ENCODE measurements at places on chromosomes 2 and 18. TPM values are rescaled to one million over a fixed set of nuclear protein-coding genes. Genes with fewer than 3 reads are reported as not detected.

DNA sequence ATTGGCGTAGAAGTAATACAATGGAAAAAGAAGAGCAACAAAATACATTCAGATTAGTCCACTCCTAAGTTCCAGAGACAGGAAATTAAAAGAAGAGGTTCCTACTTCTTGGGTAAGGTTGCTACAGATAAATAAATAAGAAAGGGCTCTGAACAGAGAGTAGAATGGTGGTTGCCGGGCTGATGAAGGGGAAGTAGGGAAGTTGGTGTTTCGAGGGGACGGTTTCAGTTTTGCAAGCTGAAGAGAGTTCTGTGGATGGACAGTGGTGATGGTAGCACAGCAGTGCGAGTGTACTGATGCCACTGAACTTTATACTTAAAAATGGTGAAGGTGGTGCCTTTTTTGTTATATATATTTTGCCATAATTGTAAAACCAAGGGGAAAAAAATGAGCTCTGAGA lies 48.2 kb downstream of the CABYR start:
- no peak for DNase-seq

DNA sequence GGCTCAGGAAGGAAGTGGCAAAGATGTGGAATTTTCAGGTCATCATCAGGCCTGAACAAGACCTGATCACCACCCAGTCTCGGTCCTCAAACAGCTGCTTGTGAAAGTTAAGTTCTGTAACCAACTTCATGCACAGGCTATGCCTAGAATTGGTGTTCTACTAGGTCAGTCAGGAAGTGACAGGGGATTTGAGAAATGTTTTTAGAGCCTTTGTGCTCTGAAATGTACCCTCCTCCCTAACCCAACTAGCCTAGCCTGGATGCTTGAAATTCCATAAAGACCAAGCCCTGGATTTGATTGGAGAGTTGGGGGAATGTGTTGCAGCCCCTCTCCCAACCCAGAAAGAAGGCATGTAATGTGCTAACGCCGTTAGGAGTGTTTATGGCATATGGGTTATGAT lies 63.3 kb downstream of the TGOLN2 start:
- DNase-seq, result no peak

DNA sequence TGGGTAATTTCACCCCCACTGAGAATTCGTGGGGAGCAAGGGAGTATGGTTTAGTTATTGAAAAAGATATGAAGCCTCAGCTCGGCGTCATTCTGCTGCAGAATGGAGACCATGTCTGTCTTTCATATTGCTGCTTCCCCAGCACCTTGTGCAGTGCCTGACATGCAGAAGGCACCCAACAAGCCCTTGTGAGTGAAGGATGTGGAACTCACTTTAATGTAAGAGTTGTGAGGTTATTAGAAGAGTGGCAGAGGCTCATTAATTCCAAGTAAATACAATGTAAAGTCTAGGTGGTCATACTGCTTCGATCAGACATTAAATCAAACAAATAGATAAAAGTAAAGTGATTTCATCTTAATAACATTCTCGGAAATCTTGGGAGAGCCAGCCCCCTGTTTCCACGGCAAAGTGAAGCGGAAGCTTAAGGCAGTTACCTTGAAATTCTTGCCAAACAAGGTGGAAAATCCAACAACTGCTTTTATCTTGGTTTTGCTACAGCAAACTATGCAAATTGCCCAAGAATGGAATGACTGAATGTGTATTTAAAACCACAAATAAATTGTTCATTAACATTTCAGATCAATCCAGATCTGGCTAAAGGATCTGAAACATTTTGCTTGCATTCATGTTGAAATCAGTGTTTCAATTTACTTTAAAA lies 9.6 kb downstream of the CFAP221 start:
- DNase-seq, result no peak

DNA sequence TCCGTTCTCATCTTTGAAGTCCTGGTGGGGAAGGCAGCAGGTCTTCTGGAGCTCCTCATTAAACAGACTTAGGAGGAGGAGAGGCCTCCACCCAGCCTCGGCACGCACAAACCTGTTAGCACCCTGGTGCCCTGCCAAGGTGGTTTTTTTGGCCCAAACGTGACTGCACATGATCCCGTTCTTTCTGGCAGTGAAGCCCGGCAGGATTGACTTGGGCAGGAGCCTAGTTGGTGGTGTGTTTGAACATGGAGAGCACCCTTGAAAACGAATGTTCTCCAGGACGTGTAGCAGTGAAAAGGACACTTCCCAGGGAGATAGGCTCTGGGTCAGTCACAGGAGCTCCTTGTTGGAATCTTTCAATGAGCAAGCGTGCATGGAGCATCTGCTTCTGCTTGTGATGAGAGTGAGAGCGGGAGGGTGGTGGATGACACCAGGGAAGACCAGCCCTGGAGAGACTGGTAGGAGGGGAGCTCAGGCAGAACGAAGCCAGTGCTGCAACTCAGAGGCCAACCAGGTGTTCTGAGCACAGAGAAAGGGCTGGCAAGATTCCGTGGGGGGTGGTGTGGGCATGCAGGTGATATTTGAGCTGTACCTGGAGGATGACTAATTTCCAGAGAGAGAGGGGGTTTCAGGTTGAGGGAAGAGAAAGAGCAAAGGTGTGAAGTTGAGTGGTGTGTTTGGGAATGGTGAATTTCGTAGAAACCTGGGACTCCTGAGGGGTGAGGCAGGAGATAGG lies 73.8 kb downstream of the TANC1 start:
- DNase-seq, result peak; percentile 10

DNA sequence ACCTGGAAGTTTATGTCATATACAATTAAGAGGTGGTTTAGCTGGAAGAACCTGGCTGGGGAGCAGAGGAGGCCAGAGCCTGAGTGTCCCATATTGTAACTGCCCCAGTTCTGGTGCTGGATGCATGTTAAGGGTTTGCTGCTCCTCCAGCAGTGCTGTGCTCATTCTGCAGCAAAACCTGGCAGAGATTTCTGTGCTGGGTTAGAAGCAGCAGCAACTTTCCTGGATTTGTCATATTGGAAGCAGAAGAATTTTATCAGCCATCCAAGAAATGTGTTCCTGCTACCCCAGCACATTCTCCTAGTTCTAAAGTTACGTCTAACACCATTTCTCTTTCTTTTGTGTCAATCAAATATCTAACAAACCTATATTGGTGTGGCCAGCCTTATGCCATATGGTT lies 284.1 kb downstream of the TDRD15 start:
- no peak for DNase-seq

DNA sequence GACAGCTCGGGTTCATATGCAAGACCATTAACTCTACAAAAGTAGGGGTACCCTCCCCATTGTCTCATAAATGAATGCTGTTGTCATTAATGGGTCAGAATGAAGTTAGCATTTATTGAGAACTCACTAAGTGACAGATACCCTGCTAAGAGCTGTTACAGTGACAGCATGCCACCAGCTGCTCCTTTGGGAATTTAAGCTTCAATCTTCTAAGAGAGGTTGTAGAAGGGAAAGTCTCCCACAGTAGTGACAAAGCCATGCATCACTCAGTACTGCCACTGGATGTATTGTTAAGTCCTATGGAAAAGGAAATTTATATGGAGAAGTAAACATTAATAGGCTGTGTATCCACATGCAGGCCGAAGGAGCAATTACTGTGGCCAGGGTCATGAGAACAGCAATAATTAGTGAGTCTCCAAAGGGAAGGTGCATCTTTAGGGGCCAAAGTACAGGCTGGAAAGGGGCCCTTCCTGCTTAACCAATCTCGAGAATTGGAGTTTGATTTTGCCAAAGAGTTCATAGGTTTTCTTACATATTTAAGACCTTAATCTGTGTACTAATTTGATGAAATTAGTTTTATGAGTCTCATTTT lies 64.5 kb upstream of the FAM124B start:
- no peak for DNase-seq

GRCh38 chr2:191869178-191869577 lies 22.3 kb upstream of the CAVIN2 start:
- DNase-seq, result peak; percentile 25

- DNase-seq, result no peak
Observed at GRCh38 chr2:168156661-168157060, 90.7 kb downstream of the STK39 start.

GRCh38 chr2:107414376-107414775 lies 412.3 kb upstream of the RGPD4 start:
- no peak for DNase-seq

- DNase-seq, result no peak
Observed at GRCh38 chr2:23756593-23757292, 170.2 kb downstream of the ATAD2B start.

Gene UPP2
- not detected for total RNA-seq

- no peak for DNase-seq
Observed at GRCh38 chr18:62737241-62737873, 22.0 kb downstream of the PHLPP1 start.

DNA sequence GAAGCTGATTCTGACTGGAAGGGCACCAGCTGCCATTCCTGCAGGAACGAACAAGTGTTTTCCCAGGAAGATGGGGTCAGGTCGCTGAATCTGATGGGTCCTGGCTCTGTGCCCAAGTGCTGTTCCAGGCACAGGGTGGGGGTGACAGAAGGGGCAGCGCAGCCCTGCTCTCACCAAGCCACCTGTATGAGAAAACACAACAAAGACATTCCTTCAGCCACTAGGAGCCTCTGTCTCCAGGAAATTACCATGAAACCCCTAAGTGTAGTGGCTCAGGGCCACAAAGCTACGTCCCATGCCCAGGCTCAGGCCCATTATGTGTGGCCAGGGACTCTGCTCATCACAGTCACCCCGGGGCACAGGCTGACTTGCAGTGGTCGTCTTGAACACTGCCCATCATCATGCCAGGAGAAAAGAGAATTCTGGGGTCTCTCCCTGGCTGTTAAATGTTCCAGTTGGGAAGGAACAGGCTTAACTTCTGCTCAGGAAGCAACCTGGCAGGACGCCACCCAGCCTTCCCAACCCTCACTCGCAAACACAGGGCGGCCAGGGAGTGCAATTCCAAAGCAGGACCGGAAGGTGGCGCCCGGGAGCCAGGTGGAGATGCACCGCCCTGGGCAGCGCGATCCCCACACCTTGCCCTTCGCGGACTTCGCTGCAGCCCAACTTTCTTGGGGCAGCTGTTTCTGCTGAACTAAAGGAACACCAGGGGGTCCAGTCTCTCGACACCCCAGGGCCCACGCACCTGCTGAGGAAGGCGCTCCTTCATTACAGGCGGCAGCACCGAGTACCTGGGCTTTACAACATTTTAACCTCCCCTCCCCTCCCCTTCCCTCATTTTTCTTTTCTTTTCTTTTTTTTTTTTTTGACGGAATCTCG lies 11.0 kb upstream of the SFTPB start:
- peak; percentile 91 for DNase-seq

DNA sequence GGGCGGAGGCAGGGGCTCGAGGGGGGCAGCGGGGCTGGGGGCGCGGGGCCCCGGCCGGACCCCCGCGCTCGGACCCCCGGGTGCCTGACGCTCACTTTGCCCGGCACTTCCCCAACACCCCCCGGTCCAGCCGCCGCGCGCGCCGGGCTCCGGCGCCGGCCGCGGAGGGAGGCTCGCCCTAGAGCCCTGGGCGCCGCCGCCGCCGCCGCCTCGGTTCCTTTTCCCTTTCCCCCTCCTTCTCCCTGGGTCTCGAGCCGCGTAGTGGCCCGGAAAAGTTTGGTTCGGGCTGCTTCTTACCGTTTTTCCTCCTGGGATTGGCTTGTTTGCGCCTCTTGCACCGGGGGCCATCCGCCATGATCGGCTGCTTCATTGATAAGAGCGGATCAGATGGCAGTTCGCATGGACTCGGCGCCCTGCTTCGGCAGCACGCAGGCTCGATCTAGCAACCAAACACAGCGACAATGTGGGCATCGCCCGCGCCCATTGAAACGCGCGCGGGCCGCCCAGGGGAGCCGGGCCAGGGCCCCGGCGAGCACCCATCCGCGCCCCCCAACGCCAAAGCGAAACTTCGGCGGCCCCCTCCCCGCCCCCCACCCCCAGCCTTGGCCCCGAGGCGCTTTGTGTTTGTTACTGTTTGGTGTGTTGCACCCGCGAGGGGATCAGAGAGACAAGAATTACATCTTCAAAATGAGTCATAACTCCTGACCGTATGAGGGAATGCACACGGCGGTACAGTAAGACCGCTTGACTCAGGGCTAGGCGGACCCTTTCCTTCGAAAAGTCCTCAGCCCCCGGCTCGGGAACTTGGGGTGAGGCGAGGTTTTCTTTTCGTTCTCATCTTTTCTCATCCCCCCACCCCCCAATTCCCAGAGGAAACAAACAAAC lies 2.7 kb downstream of the ZEB2 start:
- DNase-seq, result peak; percentile 91

DNA sequence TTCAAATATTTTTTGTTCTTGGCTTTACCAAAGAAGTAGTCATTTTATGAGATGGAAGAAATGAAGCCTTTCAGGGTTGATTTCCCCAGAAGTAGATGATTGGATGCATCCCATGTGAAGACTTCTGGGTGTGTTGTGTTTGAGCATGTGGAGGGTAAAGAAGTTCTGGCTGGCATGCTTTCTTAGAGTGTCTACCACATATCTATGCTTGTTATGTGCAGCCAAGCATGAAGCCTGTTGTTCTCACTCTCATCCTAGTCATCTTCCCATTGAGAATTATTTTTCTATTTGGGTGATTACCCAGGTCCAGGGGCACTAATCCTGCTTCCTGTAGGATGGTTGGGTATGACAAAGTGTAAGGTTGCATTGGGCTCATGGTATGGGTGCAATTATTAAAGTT lies 472.9 kb downstream of the PTPRM start:
- no peak for DNase-seq

Gene HSBP1L1
- total RNA-seq, result 80.7 TPM

Gene CYP1B1
- 30.3 TPM for total RNA-seq

DNA sequence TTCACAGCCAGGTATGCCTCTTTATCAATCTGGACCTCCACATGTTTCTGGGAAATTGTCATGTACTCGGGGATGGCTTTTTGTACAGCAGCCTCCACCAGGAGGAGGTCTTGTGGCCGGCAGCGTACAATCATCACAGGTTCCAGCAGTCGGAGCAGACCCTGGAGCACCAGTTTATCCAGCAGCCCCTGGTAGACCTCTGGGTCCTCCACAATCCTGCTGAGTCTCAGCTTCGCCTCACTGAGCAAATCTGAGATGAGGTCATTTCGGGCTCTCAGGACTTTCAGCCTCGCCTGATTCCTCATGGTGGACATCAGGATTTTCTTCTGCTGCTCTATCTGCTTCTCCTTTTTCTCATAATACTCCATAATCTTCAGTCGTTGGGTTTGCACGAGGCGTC lies 32.8 kb downstream of the TMEM247 start:
- DNase-seq, result no peak

DNA sequence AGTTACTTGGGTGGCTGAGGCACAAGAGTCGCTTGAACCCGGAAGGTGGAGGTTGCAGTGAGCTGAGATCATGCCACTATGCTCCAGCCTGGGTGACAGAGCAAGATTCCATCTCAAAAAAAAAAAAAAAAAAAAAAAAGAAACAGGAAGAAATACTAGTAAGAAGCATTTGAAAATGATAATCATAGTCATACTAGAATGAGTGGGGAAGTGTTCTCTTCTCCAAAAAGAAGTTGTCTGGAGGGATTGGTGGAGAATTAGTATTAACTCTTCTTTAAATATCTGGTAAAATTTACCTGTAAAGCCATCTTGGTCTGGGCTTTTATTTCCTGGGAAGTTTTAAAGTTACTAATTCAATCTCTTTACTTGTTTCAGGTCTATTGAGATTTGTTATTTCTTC lies 131.8 kb downstream of the FAM210A start:
- DNase-seq, result no peak

- no peak for DNase-seq
Observed at GRCh38 chr2:31606509-31606908, 25.8 kb upstream of the SRD5A2 start.

Gene MIB1
- total RNA-seq, result 27.7 TPM

Gene ALPP
- total RNA-seq, result 11.5 TPM

Measured in upper lobe of left lung (tissue), 6 donors.